ENCODE measurements at places on chromosomes 16 and 17.

- no peak for DNase-seq
Observed at GRCh38 chr17:61284174-61284573, 115.5 kb upstream of the TBX2 start.

DNA sequence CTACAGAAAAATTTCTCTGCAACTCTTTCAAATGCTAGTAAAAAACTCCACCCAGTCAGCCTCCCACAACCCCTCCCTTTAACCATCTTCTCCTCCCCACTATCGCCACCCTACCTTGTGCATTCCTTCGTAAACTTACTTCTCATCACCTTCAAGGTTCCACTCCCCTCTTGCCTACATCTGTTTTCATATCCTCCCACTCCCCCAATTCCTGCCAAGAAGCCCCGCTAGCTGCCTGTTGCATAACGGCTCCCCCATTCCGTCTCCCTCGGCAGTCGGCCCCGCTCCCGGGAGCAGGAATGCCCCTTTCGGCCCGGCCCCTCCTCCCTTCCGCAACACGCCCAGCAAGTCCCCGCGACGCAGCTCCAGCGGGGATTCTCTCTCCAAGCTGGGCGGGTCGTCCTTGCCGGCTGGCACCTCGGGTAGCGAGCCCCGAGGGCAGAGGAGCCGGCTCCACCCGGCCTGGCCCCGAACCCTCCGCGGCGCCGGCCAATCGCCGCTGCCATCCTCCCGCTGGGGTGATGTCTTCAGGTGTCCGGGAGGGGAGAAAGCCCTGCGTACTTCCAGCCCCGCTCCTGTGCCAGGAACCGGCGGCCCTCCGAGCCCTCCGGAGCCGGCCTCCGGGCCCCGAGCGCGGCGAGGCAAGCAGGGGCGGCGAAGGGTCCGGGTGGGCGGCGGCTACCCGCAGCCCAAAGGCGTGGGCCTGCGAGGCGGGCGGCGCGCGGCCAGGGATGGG lies 1.5 kb downstream of the PHLPP2 start:
- DNase-seq, result peak; percentile 49

DNA sequence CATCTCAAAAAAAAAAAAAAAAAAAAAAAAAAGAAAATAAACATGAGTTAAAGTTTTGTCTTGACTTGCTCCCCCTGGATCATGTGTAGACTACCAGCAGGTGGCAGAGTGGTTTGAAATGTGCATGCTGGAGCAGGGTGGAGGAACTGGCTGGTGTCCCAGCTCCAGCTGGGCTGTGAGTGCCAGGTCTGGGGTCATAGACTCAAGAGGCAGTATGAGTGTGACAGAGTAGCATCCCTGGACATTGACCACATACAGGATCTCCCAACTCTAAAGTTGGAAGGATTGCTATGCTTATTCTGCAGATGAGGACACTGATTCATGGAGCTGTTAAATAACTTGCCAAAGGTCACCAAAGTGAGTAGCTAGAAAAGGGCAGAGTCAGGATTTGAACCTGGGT lies 198.0 kb upstream of the MPHOSPH6 start:
- peak; percentile 16 for DNase-seq

GRCh38 chr17:16980813-16981731 lies 9.2 kb upstream of the TNFRSF13B start:
- no peak for DNase-seq

DNA sequence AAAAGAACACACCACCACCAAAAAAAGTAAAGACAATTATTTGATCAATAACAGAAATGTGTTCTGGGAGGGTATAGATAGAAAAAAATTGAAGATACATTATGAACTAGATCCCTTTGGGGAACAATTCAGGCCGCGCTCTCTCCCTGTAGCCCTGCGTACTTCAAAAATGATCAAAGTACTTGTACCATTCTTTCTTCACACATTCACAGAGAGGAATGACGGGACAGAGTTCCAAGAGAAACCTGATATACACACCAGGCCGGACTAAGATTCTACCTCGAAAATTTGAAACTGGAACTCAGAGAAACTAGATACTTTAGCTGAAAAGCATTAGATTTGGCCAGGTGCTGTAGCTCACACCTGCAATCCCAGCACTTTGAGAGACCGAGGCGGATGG lies 50.0 kb downstream of the CNOT1 start:
- DNase-seq, result no peak

DNA sequence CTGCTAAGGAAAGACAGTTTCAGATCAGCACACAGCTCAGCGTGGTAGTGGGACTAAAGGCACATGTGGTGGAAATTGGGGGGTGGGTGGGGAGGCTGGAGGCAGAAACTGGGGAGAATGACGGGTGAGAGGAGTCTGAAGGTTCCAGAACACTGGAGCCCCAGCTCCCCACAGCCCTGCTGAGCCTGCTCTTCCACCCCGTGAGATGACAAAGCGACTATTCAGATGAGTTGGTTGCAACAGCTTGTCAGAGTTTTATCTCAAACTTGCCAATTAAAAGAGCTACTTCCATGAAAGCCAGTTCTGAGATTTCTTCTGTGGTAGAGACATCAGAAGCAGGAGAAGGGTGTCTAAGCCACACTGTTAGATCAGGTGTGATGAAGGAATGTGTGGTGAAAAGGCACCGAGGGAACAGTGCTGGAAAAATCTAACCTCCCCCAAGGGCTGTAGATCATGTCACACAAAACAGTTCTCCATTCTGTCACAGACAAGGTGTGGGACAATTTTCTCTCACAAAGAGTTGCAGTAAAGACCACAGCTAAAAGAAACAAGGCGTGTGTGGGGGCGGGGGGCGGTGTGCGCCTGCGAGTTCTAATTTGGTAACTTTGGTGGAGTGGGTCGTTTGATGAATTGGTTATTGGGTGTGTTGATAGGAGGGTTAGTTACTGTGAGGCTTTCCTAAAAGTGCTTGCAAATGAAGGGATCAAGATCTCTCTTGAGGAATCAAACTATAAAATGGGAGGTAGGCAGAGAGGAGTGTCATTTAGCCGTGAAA lies 39.0 kb downstream of the CCDC182 start:
- DNase-seq, result no peak

GRCh38 chr16:17574256-17574655 lies 103.5 kb upstream of the XYLT1 start:
- no peak for DNase-seq

GRCh38 chr16:87324411-87325275 lies 7.5 kb upstream of the C16orf95 start:
- DNase-seq, result peak; percentile 84
